ENCODE measurements at places on chromosomes 5 and 9.

- no peak for DNase-seq
Measured at GRCh38 chr9:109971226-109971625, 191.2 kb downstream of the PALM2AKAP2 start.

DNA sequence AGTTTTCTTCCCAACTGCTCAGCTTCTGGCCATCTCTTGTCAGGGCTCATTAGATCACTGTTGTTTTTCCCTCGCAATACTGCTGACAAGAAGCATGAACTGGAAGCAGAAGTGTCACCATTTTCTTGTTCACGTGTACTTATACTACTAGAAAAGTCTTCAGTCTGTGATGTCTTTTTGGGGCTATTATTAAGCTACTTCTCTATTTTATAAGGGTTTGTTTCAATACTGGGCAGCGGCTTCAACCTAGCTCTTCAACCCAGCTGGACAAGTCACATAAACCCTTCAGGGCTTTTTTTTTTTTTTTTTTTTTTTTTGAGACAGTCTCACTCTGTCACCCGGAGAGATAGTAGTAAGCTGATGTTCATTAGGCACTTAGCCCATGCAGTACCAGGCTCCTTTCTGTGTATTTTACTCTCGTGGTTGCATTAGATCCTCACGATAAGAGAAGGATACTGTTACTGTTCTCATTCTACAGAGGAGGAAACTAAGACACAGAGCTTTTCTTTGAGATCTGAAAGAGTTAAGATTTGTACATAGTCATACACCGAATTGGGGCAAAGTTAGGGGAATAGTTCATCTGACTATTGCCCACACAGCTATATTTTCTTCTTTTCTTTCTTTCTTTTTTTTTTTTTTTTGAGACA is 20.5 kb downstream of the RAPGEF1 start:
- DNase-seq, result no peak

GRCh38 chr9:130857864-130858738 is 23.0 kb downstream of the ABL1 start:
- peak; percentile 92 for DNase-seq

DNA sequence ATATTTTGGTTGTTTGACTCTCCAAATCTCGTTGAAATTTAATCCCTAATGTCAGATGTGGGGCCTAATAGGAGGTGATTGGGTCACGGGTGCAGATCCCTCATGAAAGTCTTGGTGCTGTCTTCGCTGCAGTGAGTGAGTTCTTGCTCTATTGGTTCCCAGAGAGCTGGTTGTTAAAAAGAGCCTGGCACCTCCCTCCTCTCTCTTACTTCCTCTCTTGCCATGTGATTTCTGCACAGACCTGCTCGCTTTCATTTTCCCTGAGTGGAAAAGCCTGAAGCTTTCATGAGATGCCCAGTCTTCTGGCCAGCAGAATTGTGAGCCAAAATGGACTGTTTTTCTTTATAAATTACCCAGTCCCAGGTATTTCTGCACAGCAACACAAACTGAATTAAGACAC is 221.6 kb downstream of the MAT2B start:
- no peak for DNase-seq

GRCh38 chr9:123320814-123321213 is 35.2 kb upstream of the CRB2 start:
- DNase-seq, result no peak

- DNase-seq, result peak; percentile 82
Measured at GRCh38 chr5:110086658-110087388, 397.1 kb downstream of the MAN2A1 start.

- no peak for DNase-seq
Measured at GRCh38 chr9:31388660-31389059, 995.8 kb upstream of the ACO1 start.

GRCh38 chr9:98970532-98971041 is 26.9 kb downstream of the COL15A1 start:
- no peak for DNase-seq

- no peak for DNase-seq
Measured at GRCh38 chr9:123590499-123590898, 234.5 kb downstream of the CRB2 start.

GRCh38 chr9:98530275-98530674 is 178.5 kb downstream of the GABBR2 start:
- DNase-seq, result no peak

All from RCC 7860 (cell line).